Stimulated activated CD8-positive, alpha-beta memory T cell treated with anti-CD3 and anti-CD28 coated beads, Interleukin-7, amount 100 ng/mL, for 24 hours (primary cell): ENCODE measurements at places on chromosomes 11 and 22.
A peak's percentile ranks its signal among the peaks of the same experiment; 100 is the strongest.

DNA sequence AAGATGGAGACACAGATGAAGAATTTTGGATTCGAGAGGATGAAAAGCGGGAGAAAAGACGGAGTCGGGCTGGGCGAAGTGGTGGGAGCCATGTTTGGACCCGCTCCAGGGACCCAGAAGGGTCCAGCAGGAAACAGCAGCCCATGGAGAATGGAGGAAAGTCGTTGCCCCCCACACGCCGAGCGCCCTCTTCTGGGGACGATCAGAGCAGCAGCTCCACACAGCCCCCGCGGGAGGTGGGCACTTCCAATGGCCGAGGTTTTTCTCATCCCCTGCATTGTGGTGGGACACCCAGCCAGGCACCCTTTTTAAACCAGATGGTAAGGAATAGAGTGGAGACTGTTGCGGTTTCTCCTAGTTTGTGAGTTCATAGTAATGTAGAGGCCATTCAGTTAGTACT, 22.8 kb upstream of the SLC25A18 start:
- no peak for DNase-seq

- DNase-seq, result no peak
Measured at GRCh38 chr22:46684706-46685105, 53.3 kb downstream of the CERK start.

DNA sequence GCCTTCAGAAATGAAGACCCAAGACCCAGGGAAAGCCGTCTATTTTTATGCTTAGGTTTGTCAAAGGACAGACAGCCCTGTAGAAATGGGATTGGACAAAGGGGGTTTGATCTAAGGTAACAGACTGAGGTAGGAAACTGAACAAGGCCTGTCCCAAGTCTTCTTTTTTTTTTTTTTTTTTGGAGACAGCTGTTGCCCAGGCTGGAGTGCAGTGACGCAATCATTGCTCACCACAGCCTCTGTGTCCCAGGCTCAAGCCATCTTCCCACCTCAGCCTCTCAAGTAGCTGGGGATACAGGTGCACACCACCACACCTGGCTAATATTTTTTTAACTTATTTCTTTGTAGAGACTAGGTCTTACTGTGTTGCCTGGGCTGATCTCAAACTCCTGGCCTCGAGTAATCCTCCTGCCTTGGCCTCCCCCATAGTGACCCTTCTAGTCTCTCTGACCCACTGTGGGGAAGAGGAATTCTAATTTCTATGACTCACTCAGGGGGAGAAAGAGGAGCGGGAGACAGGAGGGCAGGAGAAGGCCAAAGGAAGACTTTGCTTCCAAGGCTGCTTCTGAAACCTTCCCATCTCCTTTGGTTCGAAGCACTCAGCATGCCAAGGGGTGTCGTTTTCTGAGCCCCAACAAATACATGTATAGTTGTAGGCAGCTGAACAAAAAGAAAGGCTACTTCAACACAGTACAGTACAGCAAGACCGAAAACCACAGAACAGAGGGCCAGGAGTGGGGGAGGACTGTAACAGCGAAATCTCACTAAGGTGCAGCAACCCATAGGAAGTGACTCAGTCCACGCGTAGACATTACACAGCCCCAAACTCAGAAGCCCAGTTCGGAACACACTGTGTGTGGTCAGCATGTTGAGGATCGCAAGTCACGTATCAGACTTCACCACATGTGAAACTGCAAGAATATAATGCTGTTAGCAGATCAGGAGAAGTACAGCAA, 872 bp downstream of the TMA7B start:
- DNase-seq, result peak; percentile 38

- DNase-seq, result no peak
Measured at GRCh38 chr22:27793576-27793975, 8.0 kb downstream of the MN1 start.

DNA sequence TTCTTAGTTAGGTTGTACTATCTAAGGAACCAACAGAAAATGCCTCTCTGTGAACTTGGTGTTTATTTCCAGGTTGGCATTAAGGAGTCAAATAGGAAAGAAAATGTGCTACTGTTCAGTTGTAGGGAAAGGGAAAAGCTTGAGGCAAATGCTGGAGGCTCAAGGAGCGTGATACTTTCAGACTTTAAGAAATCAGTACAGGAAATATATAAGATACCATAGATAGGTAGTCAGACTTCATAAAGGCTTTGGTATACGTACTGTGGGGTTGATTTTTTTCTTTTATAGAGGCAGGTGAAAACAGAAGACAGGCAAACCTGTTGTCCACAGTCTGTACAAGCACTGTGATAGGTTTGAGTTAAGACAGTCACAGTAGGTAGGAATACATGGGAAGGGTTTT, 30.8 kb downstream of the EP300 start:
- DNase-seq, result no peak

DNA sequence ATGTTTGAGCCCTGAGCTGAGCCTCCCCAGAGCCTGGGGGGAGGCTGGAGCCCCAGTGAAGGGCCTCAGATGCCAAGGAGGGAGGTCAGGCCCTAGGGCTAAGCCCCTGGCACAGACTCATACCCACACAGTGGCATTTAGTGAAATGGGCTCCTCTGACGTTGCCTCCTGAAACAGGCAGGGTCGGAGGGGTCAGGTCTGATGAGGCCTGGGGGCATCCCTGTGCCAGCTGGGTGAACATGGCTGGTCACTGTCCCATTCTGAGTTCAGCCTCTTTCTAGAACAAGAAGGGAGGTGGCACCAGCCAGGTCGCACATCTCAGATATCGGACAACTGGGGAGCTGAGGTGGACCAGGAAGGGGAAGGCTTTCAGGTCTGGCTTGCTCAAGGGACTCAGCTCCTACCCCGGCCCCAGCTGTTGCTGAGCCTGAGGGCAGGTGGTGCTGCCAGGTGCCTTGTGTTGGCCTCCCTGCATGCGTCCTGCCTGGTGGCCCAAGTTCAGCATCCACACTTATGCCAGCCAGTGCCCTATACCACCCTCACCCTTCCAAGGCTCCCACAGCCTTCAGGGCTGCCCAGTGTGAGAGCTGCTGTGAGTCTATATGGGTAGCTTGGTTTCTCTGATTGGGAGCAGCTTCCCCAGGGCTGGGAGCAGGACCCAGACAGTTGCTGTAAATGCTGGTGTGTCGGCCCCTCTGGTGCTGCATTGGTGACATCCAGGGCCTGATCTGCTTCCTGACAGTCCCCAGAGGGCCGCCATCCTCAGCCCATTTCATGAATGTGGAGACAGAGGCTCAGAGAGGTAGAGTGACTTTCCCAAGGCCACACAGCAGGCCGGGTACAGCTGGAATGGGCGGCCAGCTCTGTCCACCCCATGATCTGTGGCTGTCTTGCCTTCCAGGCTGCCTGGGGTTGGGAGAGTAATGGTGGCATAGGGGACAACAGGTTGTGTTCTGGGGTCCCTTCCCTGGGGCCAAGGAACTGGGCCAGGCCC, 32.8 kb upstream of the PPARA start:
- no peak for DNase-seq

DNA sequence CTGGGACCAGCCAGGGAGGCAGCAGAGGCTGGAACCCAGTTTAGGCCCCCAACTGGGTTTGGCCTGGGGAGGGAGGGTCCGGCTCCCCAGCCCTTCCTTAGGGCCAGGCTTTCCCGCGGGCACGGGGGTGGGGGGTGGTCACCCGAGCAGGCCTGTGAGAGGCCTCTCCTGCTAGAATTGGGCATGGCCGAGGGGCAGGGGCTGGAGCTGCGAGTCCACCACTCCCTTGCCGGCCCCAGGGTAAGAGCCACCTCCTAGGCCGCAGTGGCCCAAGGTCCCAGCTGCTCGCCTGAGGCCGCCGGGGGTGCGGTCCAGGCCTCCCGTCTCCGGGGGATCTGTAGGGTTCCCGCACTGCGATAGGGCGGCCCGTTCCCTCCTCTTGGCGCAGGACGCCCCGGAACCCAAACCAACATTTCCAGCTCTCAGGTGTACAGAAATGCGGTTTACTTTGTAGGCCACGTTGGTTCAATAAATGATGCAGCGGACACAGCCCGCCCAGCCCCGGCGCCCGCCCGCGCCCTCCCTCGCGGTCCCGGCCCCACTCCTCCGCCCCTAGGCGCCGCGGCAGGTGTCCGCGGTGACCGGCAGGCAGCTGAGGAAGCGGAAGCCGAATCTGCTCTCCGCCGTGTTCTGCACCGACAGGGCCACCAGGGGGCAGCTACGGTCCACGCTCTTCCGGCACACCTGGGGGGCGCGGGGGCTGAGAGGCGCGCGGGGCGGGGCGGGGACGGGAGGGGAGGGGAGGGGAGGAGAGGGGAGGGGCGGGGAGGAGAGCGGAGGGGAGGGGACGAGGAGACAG, 5.9 kb downstream of the LMNTD2 start:
- DNase-seq, result no peak

DNA sequence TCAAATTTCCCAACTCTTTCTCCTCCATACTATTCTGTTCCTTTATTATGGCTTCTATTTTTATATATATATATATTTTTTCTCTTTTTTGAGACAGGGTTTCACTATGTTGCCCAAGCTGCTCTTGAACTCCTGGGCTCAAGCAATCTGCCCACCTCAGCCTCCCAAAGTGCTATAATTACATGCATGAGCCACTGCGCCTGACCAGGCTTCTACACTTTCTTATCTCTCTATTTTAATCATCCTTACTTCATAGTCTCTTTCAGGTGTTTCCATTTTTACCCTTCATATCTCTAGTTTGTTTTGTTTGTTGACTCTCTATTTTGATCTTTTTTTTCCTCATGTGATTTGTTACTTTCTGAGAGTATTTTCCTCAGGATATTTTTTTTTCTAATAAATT, 19.8 kb downstream of the GVQW3 start:
- no peak for DNase-seq

GRCh38 chr11:24509114-24509513, 12.3 kb downstream of the LUZP2 start:
- DNase-seq, result no peak

GRCh38 chr11:27118371-27118770, 77.8 kb downstream of the BBOX1 start:
- DNase-seq, result no peak

GRCh38 chr11:111871693-111872161, 346 bp upstream of the ALG9 start:
- no peak for DNase-seq

DNA sequence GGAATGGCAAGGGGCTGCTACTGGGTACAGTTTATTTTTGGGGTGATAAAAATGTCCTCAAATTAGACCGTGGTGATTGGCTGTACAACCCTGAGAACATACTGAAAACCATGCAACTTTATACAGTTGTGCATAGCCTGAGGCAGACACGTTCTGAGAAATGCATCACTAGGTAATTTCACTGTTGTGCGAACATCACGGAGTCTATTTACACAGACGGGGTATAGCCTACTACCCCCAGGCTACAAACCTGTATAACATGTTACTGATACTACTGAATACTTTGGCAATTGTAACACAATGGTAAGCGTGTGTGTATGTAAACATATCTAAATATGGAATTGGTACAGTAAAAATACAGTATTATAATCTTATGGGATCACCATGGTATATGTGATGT, 23.6 kb downstream of the NARS2 start:
- no peak for DNase-seq
